ENCODE measurements at places on chromosomes 11 and 22.

DNA sequence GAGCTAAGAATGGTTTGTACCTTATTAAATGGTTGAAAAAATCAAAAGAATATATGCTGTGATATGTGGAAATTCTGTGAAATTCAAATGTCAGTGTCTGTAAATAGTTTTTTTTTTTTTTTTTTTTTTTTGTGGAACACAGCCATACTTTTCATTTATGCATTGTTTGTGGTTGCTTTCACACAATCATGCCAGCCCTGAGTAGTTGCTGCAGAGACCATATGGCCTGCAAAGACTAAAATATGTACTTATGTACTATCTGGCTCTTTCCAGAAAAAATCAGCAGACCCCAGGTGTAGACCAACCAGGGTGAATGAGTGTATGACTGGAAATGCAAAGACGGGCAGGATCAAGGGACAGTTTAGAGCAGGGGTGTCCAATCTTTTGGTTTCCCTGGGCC lies 98.3 kb downstream of the PTPRJ start:
- DNase-seq = no peak

GRCh38 chr11:34999453-34999852 lies 83.0 kb downstream of the PDHX start:
- no peak for DNase-seq

DNA sequence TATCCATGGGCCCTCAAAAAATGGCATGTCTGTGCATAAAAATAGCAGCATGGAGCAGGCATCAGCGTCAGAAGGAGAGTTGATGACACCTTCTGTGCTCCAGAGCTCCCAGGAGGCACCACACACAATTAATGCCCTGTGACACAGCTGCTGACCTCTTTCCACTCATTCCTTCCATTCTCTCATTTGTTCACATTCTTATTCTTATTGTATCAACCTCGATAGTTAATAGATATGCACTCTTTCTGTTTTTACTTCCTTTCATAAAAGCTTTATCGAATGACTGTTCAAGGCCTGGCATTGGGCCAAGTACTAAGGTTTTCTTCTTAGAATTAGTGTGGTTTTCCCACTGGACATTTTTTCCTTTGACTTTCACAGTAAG lies 266.0 kb upstream of the MTNR1B start:
- DNase-seq = peak; percentile 70

- DNase-seq = no peak
Measured at GRCh38 chr11:67437082-67437808, at the start of gene PTPRCAP. PTPRCAP (minus strand) TSS chr11:67437682; CDS start chr11:67437619, 63 bp downstream.

- no peak for DNase-seq
Measured at GRCh38 chr22:26374391-26375026, 54.6 kb upstream of the ASPHD2 start.

GRCh38 chr11:131624531-131624930 lies 254.1 kb downstream of the NTM start:
- peak; percentile 77 for DNase-seq

DNA sequence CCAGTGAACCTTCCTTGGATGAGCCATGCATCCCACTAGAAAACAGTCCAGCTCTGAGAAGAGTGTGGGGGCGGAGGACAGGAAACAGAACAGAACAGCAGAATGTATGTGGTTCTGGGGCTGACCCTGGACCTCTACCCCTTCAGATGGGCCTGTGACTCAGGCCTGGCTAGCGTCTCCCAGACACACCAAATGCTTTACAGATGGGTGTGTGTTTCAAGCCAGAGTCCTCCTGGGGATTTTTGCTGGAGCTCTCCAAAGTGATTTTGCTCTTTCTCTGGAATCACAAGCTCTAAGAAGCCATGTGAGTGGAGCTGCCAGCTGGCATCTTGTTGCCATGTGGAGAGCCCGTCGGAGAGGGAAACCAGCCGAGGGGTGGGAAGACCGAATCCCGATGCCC lies 13.2 kb upstream of the C1QTNF4 start:
- DNase-seq = peak; percentile 94

GRCh38 chr11:125448136-125448535 lies 47.9 kb downstream of the FEZ1 start:
- peak; percentile 67 for DNase-seq

- DNase-seq = no peak
Measured at GRCh38 chr22:20145206-20145831, 5.5 kb downstream of the CCDC188 start.

DNA sequence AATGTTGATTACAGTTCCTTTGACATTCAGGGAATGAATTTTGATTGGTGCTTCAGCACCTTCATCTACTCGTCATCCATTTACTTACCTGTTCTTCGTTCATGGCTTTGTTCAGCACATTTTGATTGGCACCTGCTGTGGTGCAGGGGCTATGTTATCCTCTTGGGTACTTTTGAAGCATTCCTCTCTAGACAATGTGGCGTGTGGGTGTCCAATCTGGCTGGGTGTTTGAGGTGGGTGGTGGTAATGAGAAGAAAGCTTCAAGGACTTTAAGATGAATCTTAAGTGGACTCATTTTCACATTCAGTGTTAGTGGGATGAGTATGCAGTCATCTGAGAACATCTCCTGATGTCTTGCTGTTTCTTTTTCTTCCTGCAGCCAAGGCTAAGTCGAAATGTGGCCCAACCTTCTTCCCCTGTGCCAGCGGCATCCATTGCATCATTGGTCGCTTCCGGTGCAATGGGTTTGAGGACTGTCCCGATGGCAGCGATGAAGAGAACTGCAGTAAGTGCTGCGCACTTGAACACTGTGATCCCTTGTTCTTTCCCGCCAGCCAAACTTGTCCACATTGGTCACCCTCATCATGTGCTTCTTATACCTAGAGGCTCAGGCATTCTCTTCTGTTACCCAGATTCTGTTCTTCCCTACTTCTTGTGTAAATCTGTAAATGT lies 137.5 kb downstream of the LDLRAD3 start:
- no peak for DNase-seq

GRCh38 chr11:132427611-132428010 lies 1057.2 kb downstream of the NTM start:
- DNase-seq = peak; percentile 84

- peak; percentile 87 for DNase-seq
Measured at GRCh38 chr11:132962041-132962440, 570.3 kb downstream of the OPCML start.

DNA sequence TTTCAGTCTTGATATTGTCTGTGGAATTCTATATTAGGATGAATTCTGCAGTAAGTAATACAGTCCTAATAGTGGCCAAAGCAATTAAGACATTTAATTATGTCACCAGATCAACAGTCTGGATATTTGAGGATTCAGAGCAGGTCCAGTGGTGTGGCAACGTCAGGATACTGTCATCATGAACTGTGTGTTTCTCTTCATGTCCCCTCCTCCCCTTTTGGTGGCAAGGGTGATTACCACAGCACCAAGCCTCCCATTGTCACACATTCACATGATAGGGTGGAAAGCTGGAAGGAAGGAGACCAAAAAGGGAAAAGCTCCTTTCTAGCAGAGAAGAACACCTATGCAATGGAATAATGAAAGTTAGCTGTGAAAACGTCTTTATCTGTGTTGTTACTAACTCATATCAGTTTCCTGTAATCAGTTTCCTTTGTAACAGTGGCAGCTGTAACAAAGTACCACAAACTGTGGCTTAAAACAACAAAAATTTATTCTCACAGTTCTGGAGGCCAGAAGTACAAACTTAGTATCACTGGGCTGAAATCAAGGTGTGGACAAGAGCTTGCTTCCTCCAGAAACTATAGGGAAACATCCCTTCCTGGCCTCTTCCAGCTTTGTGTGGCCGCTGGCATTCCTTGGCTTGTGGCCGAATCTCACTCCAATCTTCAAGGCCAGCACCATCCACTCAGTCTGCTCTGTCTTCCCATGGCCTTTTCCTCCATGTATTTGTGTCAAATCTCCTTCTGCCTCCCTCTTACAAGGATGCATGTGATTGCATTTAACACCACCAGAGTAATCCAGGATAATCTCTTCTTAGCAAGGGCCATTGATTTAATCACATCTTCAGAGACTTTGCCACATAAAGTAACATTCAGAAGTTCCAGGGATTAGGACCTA lies 6.5 kb upstream of the RBM14 start:
- DNase-seq = no peak

GRCh38 chr22:35092406-35092805 lies 26.4 kb downstream of the ISX start:
- no peak for DNase-seq

DNA sequence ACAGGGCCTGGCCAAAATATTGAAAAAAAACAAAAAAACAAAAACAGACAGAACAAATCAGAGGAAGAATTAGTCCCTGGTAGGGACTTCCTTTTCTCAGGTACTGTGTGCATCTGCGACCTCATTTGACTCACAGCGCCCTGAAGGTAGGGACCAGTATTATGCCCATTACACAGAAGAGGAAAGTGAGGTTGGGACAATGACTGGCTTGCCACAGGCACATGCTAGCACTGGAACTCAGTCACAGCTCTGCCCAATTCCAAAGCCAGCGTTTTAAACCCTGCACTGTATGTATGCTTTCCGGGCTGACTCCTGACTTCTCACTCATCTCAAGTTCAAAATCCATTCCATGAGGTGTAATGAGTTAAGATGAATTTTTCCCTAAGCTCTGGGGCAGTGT lies 3.3 kb downstream of the SEC14L4 start:
- DNase-seq = no peak

DNA sequence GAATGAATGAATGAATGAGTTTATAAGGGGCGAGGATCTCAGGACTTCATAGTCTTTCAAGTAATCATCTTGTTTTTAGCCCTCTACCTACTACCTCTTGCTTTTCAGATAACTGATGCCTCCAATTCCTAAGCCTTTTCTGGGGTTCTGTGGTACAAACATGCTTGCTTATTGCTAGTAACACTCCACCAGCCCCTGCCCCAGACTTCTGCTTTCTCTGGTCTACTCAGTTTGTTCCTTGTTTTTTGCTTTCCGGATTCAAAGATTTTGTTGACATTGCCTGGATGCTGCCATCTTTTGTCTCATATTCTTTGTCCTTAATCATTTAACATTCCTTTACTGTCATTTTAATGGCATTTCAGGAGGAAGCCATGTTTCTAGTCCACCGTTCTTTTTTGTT lies 8.9 kb upstream of the TMEM9B start:
- DNase-seq = no peak

DNA sequence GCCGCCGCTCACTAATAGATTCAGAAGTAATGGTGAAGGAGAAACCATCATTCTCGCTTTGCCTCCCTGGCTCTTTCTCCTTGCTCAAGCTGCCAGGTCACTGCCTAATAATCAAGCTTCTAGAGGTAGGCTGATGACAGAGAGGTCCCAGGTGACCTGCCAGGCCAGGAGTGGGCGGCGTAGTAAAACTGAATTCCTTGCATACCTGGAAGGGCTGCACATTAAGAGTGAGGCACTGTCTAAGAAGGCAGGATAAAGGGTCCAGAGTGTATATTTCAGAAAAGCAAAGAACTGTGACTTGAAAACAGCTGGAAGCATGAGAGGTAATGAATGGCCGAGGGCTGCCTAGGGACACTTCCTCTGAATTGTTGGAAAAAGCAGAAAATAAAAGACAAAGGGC lies 4.1 kb downstream of the SYT13 start:
- DNase-seq = no peak

- no peak for DNase-seq
Measured at GRCh38 chr22:23225337-23225723, 45.0 kb downstream of the BCR start.

DNA sequence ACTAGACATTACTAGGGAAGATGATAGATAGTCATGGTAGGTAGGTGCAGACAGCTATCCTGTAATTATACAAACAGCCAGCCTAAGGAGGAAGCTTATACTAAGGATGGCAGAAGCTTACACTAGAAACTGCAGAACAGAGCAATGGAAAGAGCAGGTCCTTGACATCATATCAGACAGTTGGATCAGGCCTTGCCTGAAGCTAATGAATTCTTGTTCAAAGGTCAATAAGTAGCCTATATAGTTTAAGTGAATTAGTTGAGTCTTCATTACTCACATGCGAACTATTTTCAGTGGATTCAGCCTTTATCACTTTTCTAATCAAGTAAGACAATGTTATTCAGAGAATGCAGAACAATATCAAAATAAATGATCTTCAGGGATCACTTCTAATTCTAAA lies 22.3 kb upstream of the GRK3 start:
- no peak for DNase-seq

DNA sequence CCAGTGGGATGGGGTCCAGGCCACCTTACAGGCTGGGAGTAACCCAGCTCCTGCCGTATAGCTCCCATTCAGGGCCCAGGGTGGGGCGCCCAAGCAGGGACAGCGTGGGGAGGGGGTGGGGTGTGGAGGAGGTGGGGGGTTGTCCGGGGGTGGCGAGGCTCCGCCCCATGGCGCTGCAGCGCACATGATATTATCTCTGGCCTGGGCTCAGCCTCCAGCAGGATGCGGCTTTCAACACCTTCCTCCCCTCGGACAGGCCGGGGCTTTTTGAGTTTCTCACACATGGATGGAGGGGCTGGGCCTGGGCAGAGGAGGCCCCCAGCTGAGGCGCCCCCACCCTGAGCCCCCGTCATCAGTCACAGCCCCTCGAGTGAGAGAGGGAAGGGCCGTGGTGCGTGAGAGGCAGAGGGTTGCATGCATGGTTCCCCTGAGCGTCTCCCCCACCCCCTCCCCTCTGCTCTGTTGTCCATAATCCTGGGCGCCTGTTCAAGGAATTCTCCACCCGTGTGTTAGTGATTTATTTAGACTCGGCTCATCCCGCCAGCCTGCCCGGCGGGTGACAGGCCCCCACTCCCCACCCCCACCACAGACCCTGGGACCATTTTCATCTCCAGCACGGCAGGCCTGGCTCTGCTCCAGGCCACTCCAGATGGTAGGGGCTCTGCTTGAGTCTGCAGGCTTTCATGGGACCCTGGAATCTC lies 44.9 kb downstream of the WNT11 start:
- no peak for DNase-seq

DNA sequence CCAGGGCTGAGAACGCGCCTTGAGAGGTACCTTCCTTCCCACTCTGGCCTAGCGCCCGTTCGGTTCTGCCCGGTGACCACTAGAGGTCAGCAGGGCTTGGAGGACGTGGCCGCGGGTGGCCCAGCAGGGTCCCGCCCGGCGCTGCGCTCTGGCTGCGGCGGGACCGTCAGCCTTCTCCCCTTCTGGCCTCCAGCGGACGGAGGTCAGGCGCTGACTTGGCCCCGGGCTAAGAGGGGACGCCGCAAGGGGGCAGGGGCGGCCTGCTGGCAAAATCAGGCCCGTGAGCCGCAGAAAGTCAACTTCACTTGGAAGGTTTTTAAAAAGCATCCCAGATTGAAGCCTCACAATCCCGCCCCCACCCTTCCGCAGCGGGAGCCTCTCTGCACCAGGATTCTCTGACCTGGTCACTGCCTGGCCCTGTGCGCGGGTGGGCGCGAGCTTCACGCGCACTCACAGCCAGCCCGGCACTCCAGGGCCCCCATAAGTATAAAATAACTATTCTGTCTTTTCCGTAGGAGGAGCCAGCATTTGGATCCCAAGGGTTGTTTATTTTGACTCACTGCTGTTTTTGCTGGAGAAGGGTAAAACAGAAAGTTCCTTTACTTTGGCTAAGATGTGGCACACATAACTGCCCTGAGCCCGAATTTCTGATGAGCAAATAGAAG lies 23.2 kb upstream of the ZBTB16 start:
- no peak for DNase-seq
